ENCODE measurements at places on chromosomes 7 and 10.

GRCh38 chr7:35419391-35419755, 165.5 kb upstream of the TBX20 start:
- no peak for DNase-seq

GRCh38 chr10:73818402-73818801, 7.0 kb upstream of the NDST2 start:
- no peak for DNase-seq

- DNase-seq = no peak
Measured at GRCh38 chr7:133359449-133359848, 106.6 kb downstream of the EXOC4 start.

- DNase-seq = no peak
Measured at GRCh38 chr10:95400787-95401186, 110.0 kb upstream of the PDLIM1 start.

DNA sequence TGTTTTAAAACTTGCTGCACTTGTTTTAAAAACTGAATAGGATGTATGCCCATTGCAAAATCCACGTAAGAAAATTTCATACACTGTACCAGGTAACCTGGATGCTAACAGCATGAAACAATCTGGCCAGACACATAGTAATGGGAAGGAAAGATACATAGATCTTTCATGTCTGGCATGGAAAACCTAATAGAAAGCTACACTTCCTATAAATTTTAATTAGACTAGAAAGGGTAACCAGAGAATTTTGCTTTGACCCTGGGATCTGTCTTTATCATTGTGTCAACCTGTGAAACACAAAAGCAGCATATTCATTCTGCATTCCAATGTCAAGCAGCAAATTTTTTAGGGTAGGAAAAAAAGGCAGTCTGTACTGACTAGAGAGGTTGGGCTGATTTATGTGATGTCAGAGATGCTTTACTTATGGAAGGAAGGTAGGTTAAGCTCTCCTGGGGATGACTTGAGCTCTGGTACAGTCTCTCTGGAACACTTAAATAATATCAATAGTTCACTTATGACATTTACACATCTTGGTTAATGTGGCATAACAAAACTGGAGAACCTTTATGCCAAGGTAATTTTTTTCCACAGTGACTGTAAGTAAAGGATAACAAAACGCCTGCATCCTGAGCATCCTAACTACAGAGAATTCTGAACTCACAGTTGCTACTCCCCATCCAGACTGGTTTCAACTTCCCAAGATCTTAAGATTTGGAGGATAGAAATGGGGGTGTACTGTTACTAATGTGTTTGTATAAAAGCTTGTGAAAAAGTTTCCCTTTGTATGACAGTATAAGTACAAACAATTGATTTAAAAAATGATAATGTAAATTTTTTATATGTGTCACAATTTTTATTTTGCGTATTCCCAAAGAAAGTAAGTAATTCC, 44.7 kb downstream of the DOCK4 start:
- peak; percentile 28 for DNase-seq

- DNase-seq = no peak
Measured at GRCh38 chr7:84949501-84949900, 237.4 kb downstream of the SEMA3D start.

DNA sequence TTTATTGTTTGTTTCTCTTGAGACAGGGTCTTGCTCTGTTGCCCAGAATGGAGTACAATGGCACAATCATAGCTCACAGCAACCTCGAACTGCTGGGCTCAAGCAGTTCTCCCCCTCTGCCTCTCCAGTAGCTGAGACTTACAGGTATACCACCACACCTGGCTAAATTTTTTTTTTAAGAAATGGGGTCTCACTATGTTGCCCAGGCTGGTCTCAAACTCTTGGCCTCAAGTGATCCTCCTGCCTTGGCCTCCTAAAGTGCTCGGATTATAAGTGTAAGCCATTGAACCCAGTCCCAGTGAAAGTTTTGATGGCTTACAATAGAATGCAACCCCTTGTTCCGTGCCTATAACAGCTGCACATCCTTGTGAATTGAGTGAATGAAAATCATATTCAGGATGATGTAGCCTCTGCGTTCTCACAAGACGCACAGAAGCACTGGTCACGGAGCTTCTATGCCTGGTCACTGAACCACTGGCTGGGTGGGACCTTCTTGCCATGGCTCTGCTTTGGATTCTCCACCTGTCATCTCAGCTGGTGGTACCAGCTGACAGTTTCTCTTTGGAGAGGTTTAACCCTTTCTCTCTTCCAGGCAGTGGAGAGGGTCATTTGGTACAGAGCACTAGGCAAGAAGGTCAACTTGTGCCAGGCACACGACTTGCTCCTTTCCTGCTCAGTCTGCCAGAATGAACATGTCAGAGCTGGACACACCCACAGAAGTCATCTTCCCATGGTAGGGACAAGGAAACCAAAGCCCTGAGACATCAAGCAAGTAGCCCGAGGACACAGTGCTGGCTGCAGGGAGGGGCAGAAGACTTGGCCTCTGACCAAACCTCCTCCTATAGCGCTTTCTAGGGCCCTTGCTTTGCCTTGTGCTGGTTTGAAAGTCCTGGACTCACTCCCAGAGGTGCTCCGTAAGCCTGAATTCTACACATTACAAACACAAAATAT, 89.6 kb downstream of the ATXN7L1 start:
- DNase-seq = no peak

DNA sequence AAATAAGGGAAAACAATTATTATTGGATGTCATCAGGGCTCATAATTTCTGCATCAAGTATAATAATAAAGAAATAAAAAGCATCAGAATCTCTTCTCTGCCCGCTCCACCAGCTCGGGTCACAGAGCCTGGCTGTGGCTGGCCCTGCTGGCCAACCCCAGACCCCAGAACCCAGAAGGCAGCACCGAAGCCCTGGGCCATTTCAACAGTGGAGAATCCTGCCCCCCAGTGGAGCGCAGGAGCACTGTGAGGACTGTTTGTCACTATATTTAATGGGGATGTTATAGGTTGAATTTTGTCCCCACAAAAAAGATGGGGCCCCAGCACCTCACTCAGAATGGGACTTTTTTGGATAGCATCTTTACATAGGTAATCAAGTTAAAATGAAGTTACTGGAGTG, 27.3 kb downstream of the DENND11 start:
- no peak for DNase-seq

DNA sequence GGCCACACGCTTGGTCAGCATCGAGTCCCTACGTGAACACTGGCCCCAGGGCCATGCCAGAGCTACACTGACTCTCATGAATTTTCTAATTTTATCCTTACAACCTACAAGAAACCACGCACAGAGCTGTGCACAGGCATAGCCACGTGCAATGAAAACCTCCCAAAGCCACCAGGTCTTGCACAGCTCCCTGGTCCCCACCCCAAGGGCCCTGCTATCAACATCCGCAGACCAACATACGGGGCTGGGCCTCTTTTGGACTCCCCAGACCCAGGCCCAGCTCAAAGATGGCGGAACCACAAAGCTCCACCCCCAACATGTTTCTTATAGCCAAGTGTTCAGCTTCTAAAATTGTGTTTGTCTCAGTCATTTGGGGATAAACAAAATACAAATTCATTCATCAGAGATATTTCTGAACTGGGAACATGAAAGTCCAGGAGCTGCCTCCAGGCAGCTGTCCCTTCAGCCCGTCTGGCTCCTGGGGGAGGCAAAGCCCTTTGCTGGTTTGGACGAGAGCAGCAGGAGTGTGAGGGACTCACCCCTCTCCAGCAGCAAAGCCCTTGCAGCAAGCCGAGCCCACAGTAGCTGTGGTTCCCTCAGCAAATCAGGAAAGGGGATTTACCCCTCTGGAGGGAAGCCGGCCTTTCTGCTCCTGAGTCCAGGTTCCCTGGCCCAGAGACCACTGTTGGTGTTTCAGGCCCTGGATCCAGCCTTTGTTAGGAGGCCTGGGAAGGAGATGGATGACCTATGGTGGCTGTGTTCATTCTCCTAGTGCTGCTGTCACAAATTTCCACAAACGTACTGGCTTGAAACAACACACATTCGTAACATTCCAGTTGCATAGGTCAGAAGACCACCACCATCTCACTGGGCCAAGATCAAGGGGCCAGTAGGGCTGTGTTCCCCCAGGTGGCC, 75.1 kb downstream of the OAT start:
- no peak for DNase-seq

- no peak for DNase-seq
Measured at GRCh38 chr7:133691727-133692610, 435.2 kb upstream of the LRGUK start.

DNA sequence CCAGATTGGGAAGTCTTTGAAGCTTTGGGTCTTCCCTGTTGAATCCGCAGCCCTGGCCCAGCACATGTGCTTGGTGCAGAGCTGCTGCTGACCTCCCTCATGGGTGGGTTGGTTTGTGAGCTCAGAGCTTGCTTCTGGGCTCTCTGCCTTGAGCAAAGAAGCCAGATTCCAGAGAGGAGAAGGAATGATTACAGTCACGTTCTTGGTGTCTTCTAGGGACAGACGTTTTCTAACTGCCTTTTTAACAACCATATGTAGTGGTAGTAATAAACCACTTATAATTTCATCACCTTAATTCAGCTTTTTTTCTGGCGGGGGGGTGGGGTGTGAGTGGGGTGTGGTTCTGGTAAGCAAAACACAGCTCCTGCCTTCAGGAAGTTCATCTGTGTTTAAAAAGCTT, 39.5 kb downstream of the LRMDA start:
- no peak for DNase-seq

DNA sequence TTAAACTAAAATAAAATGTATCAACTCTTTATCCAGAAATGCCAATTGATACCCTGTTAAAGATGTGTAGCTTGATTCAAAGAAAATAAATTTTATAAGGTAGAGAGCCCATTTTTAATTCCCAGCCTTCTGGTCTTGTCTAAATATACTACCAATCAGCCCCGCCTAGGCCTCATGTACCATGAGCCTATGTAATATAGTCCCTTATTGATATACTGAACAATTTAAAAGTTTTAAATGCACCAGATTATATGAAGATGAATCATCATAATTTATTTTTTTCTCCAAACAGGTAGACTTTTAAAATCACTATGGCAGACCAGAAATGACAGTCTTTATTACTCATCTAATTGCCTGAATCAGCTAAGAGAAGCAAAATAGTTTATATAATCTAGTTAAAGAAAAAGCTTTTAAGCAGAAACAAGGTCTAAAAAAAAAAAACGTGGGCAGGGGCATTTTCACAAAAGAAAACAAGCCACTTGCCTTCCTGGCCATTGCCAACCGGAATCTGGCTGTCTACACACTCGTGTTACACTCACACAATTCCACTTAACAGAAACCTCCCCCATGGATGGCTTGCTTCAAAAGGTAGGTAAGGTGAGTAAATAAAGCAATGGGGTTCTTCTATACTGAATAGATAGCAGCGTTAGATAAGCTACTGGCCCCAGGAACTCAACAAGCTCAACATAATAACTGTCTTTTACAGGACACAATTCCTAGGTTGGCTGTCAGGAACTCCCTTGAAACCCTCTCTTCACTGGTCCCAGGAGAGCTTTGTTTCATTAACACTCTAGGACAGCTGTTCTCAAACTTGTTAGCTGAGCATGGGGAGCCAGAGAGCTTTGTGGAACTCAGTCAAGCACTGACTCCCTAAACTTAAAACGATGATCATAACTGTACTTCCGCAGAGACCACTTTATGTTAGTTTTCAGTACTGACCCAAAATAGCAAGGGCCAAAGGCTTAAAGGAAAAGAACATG, 37.2 kb downstream of the RAPGEF5 start:
- DNase-seq = peak; percentile 45

GRCh38 chr7:122766593-122766992, 63.9 kb upstream of the RNF148 start:
- no peak for DNase-seq

DNA sequence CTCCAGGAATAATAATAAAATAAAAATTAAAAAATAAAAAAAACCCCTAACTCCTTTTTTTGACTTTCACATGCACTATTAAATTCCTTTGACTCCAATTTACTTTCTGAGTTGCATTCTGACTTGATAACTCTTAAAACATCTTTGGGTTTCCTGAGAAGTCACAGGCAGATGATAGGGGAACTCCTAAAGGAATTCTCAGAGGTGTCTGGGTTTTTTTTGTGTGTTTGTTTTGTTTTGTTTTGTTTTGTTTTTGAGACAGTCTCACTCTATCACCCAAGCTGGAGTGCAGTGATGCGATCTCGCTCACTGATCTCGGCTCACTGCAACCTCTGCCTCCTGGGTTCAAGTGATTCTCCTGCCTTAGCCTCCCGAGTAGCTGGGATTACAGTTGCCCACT, 52.7 kb upstream of the APBB1IP start:
- DNase-seq = no peak

DNA sequence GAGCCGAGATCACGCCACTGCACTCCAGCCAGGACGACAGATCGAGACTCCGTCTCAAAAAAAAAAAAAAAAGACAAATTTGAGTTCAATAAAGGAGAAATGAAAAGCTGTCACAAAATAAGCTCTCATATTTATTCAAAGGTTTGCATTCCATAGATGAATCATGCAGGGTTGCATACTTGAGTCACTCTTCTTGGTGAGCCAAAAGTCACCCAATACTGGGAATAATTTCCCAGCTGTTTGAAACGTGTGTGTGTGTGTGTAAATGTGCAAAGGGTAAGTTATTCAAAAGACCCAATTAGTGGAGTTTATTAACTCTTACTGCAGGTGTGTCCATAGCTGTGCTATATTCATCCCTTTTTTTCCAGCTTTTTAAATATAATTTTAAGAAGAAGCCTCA, 297.7 kb downstream of the CCDC3 start:
- no peak for DNase-seq

DNA sequence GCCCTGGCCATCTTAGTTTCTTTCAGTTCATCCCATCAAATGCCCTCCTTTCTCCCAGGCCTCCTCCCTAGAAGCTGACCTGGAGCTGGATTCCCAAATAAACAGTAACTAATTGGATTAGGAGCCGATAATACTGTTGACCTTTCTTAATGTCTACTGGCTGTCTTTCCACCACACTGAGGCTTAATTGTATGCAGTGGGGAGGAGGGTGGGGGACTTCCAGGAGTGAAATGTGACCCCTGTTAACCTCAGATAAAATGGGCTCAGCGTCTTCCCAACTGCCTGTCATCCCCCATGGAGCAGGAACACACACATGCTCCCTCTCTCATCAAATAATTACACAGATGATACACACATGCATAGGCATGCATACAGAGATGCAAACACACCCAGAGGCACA, 53.7 kb upstream of the LBX1 start:
- no peak for DNase-seq

GRCh38 chr7:128188396-128189230, 52.5 kb upstream of the LEP start:
- DNase-seq = no peak

- DNase-seq = no peak
Measured at GRCh38 chr7:117087639-117088396, 134.5 kb downstream of the ST7 start.

- no peak for DNase-seq
Measured at GRCh38 chr10:6726924-6727323, 146.8 kb upstream of the PRKCQ start.
